ENCODE measurements at places on chromosomes 16 and 17.

- no peak for DNase-seq
Observed at GRCh38 chr17:40560592-40561293, 4.5 kb downstream of the CCR7 start.

DNA sequence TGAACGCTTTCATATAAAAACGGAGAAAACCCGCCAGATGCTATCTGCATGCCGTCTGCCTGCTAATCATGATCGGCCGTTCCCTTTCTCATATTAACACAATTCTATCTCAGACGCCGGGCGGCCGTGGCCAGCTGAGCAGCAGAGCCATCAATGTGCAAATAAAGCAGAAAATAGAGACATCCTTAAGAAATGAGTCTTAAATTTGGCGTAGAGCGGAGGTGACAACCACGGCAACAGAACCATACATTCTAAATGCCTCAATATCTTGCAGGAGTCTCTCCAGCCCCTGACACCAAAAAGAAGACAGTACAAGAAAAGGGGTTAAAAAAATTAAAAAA lies 2.7 kb upstream of the IRX5 start:
- DNase-seq, result no peak

DNA sequence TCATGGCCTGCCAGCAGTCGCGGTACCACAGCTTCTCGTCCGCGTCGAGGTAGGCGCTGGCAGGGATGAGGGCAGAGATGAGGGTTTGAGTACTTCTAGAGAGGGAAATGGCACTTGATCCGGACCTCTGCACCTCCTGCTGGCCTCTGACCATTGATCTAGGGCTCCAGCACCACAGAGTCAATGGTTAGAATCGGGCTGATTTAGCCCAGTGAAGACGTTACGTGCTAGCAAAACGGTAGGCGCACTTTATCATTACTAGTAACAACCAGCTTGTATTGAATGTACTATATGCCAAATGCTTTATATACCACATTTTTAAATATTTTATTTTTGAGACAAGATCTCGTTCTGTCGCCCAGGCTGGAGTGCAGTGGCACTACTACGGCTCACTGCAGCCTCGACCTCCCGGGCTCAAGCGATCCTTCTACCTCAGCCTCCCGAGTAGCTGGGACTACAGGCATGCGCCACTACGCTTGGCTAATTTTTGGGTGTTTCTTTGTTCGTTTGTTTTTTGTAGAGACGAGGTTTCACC lies 526 bp downstream of the TSNAXIP1 start:
- no peak for DNase-seq

- no peak for DNase-seq
Observed at GRCh38 chr17:58317421-58318064, 11.1 kb downstream of the TSPOAP1 start.

- no peak for DNase-seq
Observed at GRCh38 chr17:65530523-65531255, 30.8 kb downstream of the AXIN2 start.

GRCh38 chr17:8371786-8372185 lies 4.7 kb downstream of the KRABD2 start:
- no peak for DNase-seq

- no peak for DNase-seq
Observed at GRCh38 chr17:42386777-42387657, 1.2 kb downstream of the STAT3 start.

Measured in pulmonary artery endothelial cell (primary cell).